ENCODE measurements at places on chromosomes 6 and 20. TPM values are rescaled to one million over a fixed set of nuclear protein-coding genes. Genes with fewer than 3 reads are reported as not detected.

Gene FAM83D
- total RNA-seq, result 11.9 TPM

DNA sequence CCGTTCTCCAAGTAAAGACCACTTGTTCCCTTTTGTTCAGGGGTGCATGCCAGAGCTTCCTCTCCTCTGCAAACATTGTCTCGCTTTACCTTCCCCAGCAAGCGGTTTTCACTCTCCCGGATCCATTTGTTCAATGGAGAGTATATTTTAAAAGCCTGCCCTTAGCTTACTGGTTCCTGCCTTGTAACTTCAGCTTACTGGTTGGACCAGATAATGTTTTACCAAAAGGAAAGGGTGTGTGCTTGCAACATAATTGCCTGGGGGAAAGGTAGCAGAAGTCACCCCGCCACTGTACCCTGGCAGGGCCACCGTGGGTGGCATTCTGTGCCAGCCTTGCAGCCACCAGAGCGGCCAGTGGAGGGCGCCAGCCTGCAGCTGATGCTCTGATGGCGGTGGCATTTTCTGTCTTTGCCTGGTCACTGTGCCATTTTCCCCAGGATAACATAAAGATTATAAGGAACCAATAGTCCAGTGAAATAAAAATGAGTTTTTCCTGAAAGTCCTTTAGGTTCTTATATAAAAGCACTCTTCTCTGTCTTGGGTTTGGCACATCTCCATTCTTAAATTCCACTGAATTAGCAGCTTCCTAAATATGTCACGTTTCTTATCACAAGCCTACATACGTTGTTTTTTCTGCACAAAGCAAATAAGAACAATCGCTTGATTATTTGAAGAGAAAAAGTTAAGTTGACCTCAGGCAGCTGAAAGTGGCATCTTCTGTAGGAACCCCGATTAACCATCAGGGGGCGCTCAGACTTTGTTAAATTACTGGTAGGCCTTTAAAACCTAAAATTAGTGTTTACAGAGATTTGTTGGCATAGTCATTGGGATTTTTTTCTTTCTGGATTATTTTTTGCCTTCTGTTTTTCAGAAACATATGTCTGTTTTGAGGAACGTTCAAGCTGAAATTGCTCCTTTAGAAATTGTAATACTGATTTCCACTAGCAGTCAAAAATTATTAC lies 67.4 kb upstream of the XRN2 start:
- H3K36me3 ChIP-seq, result no peaks in the 10 kb centered on the region
- H3K27me3 ChIP-seq, result no peaks in the 10 kb centered on the region
- DNase-seq, result peak; percentile 57

- H3K27me3 ChIP-seq, result no peaks in the 10 kb centered on the region
- H3K4me3 ChIP-seq, result no peak overlapping the region
- no peak overlapping the region for H3K27ac ChIP-seq
- H3K36me3 ChIP-seq, result no peaks in the 10 kb centered on the region
- H3K4me1 ChIP-seq, result no peaks in the 10 kb centered on the region
- DNase-seq, result no peak
Measured at GRCh38 chr6:52594221-52594620, 17.4 kb upstream of the TRAM2 start.

DNA sequence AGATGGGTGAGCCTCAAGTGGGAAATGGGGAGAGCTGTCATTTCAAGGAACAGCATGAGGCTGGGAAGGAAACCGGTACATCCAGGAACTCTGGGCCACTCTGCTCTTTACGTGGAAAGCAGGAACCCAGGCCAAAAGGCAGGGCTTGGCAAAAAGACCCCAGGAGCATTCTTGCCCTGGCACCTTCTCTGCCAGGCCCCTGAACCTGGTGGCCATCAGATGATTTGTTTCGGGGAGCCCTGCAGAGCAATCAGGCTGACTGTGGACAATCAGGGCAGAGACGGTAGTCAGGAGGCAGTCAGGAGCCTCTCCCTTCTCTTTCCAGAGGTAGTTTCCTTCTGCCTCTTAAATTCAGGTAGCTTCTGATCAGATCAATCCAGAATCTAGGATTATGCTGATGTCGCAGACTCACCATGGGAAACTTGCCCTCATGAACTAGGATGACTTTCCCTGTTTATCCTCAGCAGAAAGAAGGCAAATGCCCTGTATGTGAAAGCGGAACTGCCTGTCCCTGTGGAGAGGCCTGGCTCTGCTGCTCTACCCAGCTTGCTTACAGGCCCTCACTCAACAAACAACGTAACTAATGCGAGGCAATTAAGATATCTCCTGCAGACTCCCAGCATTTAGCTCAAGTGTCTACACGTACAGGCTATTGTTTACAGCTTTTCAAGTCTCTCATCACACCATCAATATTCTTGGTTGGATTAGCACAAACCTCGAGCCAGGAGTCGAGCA lies 36.6 kb downstream of the EZR start:
- H3K4me1 ChIP-seq, result peaks cover 8% of the 10 kb centered on the region
- no peaks in the 10 kb centered on the region for H3K27me3 ChIP-seq
- H3K4me3 ChIP-seq, result no peak overlapping the region
- H3K27ac ChIP-seq, result no peak overlapping the region

- DNase-seq, result no peak
- no peak overlapping the region for H3K27ac ChIP-seq
- no peaks in the 10 kb centered on the region for H3K36me3 ChIP-seq
- no peaks in the 10 kb centered on the region for H3K4me1 ChIP-seq
Measured at GRCh38 chr20:17822039-17822438, 122.3 kb downstream of the BANF2 start.

GRCh38 chr6:31838968-31839367 lies 11.4 kb downstream of the HSPA1B start:
- H3K36me3 ChIP-seq, result peaks cover 33% of the 10 kb centered on the region
- peaks cover 36% of the 10 kb centered on the region for H3K4me1 ChIP-seq
- DNase-seq, result no peak
- H3K27me3 ChIP-seq, result no peaks in the 10 kb centered on the region
- H3K4me3 ChIP-seq, result no peak overlapping the region

GRCh38 chr20:23772074-23772473 lies 21.3 kb upstream of the CST1 start:
- H3K36me3 ChIP-seq, result no peaks in the 10 kb centered on the region
- no peak overlapping the region for H3K4me3 ChIP-seq
- DNase-seq, result no peak

- no peaks in the 10 kb centered on the region for H3K4me1 ChIP-seq
- H3K27ac ChIP-seq, result no peak overlapping the region
- H3K36me3 ChIP-seq, result no peaks in the 10 kb centered on the region
- no peak for DNase-seq
- no peak overlapping the region for H3K4me3 ChIP-seq
- H3K27me3 ChIP-seq, result no peaks in the 10 kb centered on the region
Measured at GRCh38 chr6:50663806-50664205, 49.5 kb upstream of the TFAP2D start.

Measured in CD8-positive, alpha-beta memory T cell (primary cell).